ENCODE measurements at places on chromosomes 1 and 21.

DNA sequence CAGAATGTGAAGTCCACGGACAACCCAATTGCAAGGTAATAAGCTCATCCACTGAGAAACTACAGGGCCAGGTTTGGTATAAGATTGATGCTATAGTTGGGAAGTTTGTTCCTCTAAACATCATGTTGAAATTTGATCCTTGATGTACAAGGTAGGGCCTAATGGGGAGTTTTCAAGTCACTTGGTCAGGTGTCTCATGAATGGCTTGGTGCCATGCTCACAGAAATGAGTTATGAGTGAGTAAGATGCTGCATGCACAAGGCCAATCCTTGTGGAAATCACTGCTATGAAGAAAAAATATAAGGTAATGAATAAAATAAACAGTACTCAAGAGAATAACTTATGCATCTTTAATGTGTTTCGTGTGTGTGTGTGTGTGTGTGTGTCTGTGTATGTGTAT is 1891.2 kb downstream of the NCAM2 start:
- no peak for DNase-seq

DNA sequence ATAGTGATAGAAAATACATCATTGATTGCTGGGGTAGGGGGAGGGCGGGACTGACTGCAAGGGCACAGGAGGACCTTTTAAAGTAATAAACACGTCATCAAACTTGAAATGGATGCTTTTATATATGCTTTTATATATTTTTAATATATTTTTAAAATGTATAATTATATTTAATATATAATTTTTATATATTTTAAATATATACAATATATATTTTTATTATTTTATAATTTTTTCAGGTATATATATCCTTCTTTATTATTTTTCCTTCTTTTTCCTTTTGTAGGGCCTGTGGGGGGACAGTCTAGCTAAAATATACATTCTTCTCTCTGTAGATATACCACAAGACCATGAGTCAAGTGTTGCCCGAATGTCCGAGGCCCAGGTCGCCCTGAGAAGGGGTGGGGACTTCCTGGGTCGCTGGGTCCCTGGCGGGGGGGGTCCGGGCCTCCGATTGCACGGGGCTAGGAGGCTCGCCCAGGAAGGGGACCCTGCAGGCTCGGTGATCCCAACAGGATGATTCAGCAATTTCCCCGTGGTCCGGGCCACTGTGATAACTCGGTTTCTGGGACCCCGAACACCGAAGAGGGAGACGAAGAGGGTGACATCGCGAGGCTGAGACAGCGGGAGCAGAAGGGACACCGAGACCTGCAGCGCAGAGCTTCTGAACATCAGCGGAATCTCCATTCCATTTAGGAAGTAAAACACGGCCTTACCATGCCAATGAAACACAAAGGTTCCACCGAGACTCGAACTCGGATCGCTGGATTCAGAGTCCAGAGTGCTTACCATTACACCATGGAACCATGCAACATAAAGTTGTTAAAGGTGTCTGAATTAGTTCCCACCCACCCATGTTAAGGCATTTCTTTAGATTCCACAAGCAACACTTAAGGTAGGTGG is 112.5 kb upstream of the NBPF11 start:
- DNase-seq = no peak

GRCh38 chr21:15514073-15514946 is 215.5 kb upstream of the USP25 start:
- DNase-seq = peak; percentile 64

GRCh38 chr1:108703939-108704338 is 8.8 kb upstream of the FNDC7 start:
- no peak for DNase-seq

- no peak for DNase-seq
These were observed 40.5 kb downstream of the PATJ start for GRCh38 chr1:61782771-61783170.

DNA sequence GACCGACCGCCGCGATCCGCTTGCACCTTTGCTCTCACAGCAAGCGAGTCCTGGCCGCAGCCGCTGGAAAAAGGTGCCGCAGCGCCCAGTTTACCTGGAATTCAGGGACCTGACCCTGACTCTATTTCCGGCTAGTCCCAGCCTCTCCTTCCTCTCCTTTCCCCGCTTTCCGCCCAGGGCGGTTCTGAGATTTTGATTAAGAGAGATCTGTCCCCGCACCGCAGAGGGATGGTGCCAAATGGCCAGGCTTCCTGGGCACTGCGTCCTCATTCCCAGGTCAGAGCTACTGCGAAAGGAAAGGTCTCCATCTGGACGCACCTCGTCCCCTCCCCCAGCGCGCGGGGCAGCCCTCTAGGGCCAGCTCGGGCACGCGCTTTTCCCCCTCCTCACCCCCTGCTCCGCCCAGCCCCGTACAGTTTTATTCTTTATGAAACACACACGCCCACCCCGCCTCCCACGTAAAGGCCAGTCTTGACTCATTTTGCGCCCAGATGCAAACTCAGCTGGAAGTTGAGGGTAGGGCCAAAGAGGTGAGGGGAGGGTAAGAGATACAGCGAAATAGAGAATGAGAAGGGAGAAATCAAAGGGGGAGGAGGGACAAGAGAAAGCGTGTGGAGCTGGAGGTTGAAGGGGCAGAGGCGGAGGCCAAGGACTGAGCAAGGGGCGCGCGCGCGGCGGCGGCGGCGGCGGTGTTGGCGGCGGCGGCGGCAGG is 411.8 kb upstream of the ESRRG start:
- no peak for DNase-seq

DNA sequence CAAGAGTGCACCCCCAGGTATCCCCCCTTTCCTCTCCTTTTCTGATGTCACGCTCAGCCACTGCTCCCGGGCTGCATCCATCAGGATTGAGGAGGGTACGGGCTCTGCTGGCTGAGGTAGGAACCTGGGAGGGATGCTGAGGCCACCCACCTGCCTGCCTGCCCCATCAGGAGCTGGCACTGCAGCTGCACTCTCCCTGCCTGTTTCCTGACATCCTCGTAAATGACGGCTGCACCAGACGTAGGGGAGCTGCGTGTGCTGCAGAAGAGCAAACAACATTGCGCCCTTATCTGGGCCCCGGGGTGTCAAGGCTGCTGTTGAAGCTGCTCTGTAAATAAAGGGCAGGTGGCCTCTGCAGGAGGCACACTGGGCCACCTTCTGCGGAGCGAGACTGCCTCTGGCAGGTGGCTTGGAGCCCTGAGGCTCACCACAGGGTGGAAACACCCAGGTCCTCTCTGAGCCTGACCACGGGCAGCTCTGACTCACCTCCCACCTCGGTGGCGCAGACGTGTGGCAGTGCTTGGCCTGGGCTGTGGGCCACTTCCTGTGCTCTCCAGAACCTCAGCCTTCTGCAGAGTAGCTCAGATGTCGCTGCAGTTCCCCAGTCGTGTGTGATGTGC is 30.9 kb downstream of the SNAP47 start:
- no peak for DNase-seq

DNA sequence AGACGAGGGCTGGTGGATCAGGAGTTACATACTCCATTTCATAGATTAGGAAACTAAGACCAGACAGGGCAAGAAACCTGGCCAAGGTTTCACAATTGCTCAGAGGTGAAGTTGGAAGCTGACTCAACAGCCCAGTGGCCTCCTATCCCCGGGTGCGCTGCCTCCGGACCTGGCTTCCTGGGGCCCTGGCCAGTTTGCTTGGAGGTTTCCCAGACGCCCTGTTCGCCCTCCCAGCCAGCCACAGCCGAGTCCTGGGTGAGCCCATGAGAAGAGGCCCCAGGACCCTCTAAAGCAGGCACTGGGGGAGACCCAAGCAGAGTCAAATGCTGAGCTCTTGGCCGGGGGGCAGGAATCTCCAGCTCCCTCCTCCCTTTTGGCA is 180.1 kb downstream of the ZBTB18 start:
- no peak for DNase-seq

- DNase-seq = no peak
These were observed 316.8 kb downstream of the PTBP2 start for GRCh38 chr1:97038410-97038809.

DNA sequence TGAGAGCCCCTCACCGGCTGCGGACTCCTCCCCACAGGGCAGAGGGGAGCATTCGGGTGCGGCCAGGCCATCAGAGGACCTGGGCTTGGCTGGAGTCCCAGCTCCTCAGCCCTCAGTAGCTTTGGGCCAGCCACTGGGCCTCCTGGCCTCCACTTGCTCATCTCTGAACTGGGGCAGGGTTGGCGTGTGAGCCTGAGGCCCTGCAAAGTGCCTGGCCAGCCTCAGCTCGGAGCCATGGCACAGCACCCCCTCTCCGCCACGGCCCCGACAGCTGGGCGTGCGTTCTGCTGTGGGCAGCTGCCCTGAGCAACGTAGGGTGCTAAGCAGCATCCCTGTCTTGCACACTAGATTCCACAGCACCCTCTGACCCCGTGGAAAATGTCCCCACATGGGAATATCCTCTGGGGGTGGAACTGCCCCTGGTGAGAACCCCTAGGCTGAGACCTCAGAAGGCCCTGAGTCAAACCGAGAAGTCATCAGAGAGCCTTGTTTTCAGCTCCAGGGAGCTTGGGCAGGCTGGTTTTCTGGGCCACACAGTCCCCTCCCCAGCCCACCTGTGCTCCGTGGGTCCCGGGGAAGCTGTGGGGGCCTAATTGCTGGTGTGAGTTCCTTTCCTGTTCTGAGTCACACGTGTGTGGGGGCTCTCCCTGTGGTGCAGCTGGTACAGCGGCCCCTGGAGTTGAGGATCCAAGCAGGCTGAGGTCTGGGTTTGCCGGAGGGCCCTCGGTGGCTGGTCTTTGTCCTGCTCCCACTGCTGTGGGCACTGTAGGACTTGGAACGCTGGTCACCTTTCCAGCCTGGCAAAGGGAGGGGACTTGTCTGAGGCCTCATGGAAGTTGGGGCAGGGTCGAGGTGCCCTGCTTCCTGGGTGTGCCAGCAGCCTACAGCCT is 24.5 kb downstream of the TP73 start:
- no peak for DNase-seq

- no peak for DNase-seq
These were observed 36.1 kb upstream of the TTC22 start for GRCh38 chr1:54837002-54837853.

GRCh38 chr1:35298464-35298863 is 30.0 kb downstream of the ZMYM4 start:
- DNase-seq = no peak

DNA sequence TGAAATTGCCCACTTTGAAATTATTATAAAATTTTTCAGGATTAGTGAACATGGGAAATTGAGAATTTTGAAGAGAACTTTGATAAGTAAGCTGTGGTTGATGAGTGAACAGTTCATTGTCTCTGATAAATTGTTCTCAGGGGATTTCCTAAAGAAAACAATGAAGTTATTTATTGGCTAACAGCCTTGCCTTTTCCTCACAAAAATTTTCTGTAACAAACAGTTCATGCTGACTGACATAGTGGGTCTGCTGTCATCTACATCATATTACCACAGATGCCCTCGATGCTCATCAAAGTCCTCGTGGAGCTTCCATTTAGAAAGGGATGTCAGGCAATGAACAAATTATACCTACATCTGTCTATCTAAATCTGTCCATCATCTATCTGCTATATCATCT is 113.4 kb downstream of the PTBP2 start:
- DNase-seq = no peak

DNA sequence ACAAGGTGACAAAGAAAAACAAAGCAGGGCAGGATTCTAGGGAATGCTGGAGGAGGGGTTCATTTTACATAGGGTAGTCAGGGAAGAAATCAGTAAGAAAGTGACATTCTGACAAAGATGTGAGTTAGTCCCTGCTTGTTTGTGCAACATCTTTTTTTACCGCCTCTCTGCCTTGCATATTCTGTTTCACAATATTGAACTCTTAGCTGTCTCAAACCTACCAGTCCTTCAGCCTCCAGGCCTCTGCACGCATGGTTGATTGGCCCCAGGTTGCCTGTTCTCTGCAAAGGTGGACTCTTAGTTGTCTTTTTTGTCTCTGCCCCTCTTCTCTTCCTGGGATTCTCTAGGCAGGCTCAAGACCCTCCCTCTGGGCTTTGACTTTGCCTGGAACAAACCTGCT is 152.2 kb upstream of the RUNX1 start:
- DNase-seq = no peak

DNA sequence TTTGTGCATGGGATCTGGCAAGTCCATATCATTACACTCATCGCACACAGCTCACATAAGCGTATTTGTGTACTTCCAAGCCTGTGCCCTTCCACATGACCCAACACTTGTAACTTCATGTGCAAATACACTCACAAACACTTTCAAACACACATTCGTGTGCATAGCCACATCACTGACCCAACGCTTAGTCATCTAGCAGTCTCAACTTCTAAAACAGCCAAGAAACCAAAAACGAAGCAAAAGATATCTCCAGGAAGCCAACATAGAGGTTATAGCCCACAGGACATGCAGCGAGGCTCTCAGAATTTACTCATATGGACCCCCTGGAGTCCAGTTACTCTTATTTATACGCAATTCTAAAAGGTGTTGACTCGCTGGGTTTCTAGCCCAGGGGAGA is 10.9 kb upstream of the GOLT1A start:
- no peak for DNase-seq

All from SIG-M5 (cell line).